ENCODE measurements at places on chromosomes 1 and 21.

GRCh38 chr1:117930484-117930883 is 945 bp downstream of the WDR3 start:
- no peak for DNase-seq

DNA sequence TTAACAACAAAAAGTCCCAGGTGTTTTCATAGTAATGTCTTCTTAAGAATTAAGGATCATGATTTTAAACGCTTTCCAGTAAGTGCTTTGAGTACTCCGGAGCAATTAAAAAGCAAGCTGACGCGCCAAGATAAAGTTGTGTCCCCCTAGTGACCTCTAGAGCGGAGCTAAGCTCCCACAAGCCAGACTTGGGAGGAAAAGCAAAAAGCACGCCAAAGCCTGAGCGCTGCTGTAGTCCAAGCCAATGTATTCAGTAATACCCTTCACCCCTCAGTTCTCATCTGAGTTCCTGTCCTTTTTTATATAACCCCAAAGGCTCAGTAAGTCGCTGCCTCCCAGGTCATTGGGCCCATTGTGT is 3.5 kb upstream of the SLC44A5 start:
- DNase-seq: no peak

DNA sequence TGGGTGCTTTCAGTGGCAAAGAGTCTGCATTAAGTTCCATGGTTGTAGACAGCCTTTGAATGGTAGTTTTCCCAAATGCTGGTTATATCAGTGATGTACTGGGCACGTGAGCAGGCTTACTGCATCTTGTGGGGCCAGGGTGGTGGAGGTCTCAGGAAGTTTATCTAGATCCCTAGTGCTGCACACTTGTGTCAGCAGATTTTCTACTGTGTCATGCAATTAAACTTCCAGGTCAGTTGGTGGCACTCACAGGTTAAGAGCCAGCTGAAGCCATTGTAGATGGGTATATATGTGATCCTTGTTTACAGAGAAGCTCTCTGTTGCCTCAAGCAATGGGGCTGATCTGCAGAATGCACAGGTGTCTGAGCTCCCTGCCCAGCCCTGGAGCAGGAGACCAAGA is 33.0 kb downstream of the FOXJ3 start:
- no peak for DNase-seq

DNA sequence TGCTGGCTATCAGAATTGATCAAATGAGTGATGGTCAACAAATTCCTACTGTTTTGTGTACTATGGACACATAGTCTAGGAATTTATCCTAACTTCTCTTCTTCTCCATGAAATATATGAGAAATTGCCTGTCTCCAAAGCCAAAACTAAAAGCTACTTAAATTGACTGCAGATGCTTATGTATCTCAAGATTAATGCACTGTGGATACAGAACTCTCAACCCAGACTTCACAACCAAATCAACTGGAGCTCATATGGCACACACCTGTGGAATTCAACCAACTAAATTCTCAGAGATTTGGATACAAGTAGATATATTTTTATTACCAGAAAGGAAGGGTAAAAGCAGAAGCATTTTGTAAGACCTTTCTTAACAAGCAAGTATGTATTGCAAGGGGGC is 566.1 kb downstream of the LTN1 start:
- no peak for DNase-seq

- DNase-seq: no peak
Observed at GRCh38 chr1:3687504-3687903, 35.2 kb downstream of the TP73 start.

DNA sequence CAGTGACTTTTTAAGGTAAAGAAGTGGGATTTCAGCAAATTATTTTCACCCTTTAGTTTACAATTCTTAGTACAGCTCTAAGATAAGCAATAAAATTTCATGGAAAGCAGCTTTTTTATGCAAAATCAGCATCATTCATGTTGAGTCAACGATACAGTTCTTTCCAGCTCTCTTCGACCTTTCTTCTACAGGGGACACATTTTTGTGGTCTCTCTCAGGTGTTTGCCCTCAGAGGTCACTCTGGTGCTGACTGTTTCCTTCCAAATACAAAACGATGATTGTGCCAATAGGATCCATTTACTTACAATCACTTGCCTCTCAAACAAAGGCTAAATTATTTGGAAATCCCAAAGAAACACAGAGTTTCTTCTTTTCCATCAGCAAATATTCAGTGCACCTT is 51.0 kb downstream of the PSMG1 start:
- DNase-seq: no peak

DNA sequence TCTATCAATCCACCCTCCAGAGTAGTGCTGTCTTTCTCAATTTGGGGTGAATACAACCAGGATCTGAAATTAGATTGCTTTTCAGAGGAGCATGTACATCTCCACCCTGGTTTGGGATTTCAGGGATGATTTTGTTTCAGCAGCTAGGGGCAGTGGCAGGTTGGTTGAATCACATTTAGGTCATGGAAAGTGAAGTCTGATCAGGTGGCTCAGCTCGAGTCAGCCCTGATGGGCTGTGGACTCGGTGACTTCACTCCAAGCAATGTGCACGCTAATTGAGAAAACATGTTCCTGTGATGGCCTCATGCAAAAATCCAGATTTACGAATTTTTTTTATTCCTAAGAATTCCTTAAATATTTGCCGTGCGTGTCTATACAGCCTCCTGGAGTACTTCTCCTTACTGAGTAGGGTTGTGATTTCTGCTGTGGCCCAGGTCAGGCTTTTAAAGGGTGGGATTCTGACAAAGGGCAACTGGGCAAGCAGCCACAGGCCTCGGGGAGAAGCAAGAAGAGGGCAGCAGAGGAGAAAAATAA is 7.5 kb downstream of the NGF start:
- no peak for DNase-seq

DNA sequence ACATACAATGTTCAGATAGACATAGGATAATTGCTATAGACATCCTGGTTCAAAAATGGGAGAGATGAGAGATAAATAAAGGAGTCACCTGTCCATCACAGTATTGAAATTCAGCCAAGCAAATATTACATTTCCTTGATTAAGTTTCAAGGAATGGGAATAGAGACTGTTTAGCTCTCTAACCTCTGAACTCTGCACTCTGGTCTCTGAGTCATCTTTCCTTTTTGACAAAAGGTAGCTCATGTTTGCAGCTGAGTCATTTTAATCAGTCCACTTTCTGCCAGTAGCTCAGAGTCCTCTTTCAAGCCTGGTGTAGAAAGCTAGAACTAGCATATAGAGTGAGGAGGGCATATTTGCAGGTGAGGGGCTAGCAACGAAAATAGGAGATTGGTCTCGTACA is 51.4 kb upstream of the GJA8 start:
- no peak for DNase-seq

DNA sequence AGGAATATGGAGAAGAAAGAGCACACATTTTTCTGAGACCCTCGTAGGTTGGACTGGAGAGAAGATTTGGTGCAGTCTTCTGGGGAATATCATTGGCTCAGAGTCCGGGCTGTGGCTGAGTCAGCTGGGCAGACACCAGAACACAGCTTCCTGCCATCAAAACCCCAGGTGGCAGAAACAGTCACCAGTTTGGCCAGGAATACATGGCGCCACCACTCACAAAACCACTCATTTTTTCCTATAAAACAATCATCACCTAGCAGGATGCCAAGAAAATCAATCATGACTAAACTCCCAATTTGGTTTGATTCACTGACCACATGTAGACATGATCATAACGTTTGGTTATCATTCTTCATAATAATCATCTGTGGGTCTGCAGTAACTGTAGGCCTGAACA is 178.1 kb upstream of the PBX1 start:
- DNase-seq: no peak

DNA sequence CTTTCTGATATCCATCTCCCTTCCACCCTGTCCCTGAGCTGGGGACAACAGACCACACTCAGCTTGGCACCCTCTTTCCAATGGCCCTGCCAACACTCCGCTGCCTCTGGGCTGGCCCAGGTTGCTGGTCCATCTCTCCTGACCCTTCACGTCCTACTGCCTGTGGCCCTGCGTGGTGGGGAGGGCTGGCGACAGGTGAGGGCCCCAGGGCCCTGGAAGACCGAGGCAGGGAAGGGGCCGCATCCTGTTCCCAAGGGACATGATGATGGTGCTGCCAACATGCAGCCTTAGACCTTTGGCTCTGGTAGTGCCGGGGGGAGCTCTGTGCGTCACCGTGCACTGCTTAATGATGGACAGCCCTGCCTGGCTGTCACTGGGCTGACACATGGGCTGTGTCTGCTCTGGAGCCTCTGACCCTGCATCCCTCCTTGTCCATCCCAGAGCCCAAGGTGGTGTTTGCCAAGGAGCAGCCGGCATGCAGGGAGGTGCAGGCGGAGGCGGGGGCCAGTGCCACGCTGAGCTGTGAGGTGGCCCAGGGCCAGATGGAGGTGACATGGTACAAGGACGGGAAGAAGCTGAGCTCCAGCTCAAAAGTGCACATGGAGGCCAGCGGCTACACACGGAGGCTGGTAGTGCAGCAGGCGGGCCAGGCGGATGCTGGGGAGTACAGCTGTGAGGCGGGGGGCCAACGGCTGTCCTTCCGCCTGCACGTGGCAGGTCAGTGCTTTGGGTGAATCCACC is 65.2 kb downstream of the OBSCN start:
- DNase-seq: peak; percentile 22

GRCh38 chr1:112446411-112446810 is 50.4 kb downstream of the CTTNBP2NL start:
- DNase-seq: no peak

DNA sequence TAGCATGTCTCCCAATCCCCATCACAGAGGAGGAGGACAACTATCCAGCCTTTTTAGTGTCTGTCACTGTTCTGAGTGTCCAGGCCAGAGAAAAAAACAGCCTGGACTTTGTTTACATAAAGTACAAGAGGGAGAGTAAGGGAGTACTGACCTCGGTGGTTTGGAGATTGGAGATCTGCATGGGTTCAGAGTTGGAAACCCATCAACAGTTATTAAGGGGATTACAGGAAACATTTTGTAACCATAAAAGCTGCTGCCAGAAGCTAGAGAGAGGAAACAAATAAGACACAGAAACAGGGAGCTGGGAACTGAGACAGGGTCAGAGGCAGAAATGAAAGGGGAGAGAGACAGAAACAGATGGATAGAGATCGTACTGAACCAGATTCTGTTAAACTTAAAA is 131.5 kb upstream of the CTTNBP2NL start:
- no peak for DNase-seq

- no peak for DNase-seq
Observed at GRCh38 chr1:53314096-53314495, 13.8 kb downstream of the LRP8 start.

- no peak for DNase-seq
Observed at GRCh38 chr1:59043796-59044195, 253.1 kb upstream of the FGGY start.

DNA sequence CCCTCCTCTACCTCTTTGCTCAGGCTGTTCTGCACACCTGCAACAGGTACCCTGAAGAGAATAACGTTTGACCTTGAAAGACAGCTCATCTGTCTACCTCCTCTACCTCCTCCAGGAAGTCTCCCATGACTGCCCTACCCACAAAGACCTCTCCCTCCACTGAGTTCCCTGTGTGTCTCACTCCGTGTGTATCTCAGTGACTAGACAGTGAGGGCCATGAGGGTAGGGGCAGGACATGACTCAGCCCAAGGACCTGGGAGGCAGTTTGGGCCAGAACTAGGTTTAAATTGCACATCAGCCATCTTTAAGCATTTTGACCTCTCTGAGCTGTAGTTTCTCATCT is 32.0 kb upstream of the LRP8 start:
- DNase-seq: no peak

DNA sequence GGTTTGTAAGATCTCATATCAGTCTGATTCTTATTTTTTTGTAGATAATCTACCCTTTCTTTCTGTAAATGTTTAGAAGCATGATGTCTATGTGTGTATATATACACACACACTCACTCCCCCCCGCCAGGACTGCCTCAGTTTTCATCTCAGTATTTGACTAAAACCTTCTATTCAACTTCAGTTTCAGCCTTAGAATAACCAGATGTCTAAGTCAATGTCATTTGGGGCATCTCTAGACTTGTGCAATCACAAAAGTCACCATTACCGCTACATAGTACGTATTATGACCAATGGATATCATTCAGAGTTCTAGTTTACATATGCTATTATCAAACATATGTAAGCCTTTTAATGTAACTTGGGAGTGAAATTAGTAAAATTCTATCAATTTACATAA is 53.3 kb upstream of the BOLA1 start:
- DNase-seq: no peak

DNA sequence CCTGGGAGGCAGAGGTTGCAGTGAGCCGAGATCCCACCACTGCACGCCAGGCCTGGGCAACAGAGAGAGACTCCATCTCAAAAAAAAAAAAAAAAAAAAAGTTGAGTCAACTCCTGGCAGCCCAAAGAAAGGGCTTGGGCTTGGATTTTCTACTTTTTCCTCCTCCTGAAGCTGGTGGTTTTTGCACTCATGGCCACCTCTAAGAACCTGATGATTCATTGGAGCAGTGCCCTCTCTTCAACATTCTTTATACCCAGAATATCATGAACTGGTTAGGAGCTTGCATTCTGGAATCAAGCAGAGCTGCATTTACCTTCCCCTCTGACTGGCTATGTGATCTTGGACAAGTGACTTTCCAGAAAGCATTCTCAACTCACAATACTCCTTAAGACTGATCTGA is 3.5 kb upstream of the ACTA1 start:
- DNase-seq: no peak

DNA sequence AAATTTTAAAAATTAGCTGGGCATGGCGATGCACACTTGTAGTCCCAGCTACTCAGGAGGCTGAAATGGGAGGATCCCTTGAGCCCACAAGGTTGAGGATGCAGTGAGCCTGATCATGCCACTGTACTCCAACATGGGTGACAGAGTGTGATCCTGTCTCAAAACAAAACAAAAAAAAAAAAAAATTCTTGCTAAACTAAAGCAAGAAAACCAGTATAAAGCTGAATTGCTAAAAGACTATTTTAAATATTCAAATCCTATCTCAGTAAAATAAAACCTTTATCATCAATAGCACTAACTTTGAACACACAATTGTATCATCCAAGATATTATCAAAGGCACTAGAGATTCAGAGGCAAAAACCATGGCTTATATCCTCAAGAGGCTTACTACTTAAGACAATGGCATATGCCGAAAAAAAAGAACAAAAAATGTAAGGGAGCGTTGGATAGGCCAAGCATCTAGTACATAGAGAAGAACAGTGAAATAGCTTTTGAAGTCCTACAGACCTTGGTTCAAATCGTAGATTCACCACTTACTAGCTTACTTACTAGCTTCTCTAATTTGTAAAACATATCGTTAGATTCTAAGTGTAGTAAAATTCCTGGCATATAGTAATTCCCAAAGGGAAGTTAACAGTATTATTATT is 3.6 kb downstream of the EPS15 start:
- DNase-seq: no peak

DNA sequence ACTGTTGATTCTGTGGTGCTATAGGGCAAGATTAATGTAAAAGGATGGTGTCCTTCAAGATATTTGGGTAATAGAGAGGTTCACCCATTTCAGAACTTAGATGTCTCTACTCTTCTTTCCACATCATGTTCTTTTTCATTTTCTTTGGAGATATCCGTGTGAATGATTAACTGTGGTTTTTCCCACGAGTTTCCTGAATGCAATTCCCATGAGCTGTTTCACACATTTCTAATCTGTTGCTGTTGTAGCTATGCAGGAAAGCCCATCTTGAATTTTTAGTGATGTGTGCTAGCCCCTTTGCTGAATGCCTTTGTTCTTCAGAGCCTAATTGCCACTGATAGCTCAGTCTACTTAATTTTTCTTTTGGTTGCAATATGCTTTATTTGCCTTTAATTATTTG is 27.6 kb downstream of the SNX27 start:
- no peak for DNase-seq
